ENCODE measurements at places on chromosomes 3 and 15. TPM values are rescaled to one million over a fixed set of nuclear protein-coding genes. Genes with fewer than 3 reads are reported as not detected.

Gene SUSD5
- total RNA-seq, result 4.4 TPM

DNA sequence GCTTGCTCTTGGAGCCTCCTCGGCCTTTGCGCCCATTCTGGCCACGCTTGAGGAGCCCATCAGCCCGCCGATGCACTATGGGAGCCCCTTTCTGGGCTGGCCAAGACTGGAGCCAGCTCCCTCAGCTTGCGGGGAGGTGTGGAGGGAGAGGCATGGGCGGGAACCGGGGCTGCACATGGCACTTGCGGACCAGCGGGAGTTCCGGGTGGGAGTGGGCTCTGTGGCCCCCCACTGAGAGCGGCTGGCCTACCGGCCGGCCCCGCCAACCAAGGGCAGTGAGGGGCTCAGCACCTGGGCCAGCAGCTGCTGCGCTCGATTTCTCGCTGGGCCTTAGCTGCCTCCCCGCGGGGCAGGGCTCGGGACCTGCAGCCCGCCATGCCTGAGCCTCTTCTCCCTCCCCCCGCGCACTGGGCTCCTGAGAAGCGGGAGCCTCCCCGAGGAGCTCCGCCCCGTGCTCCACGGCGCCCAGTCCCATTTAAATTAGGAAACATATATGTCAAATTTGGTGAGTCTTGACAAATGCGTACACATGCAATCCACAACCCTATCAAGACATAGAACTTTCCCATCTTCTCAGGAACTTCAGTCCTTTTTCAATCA, 97.6 kb upstream of the CNTN3 start:
- DNase-seq, result no peak
- no peaks in the 10 kb centered on the region for H3K4me1 ChIP-seq
- H3K27ac ChIP-seq, result no peak overlapping the region
- no peaks in the 10 kb centered on the region for H3K27me3 ChIP-seq

- H3K4me3 ChIP-seq, result no peak overlapping the region
- no peak for DNase-seq
- no peaks in the 10 kb centered on the region for H3K27me3 ChIP-seq
- H3K4me1 ChIP-seq, result no peaks in the 10 kb centered on the region
- H3K27ac ChIP-seq, result no peak overlapping the region
These were observed 137.6 kb upstream of the TOPAZ1 start for GRCh38 chr3:44104043-44104442.

GRCh38 chr3:106103383-106103782, 234.6 kb upstream of the CBLB start:
- H3K27ac ChIP-seq, result no peak overlapping the region
- H3K27me3 ChIP-seq, result no peaks in the 10 kb centered on the region
- H3K4me1 ChIP-seq, result no peaks in the 10 kb centered on the region
- no peaks in the 10 kb centered on the region for H3K36me3 ChIP-seq

DNA sequence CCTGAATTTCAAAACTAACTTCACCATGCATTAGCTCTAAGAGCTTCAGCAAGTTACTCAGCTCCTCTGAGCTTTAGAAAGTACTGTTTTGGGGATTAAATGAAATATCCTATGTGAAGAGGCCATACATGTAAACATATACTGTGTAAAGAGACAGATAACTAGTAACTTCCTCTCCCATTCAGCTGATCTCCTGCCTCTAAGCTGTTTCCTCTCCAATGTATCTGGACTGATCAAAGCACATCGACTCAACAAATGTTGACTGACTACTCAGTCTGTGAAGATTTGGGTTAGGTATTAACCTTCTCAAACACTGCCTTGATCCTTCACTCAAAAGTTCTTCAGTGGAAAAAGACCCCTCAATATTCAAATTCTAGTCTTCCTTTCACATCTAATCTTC, 82.0 kb downstream of the BOC start:
- H3K4me3 ChIP-seq, result no peak overlapping the region
- no peaks in the 10 kb centered on the region for H3K4me1 ChIP-seq
- no peaks in the 10 kb centered on the region for H3K36me3 ChIP-seq

DNA sequence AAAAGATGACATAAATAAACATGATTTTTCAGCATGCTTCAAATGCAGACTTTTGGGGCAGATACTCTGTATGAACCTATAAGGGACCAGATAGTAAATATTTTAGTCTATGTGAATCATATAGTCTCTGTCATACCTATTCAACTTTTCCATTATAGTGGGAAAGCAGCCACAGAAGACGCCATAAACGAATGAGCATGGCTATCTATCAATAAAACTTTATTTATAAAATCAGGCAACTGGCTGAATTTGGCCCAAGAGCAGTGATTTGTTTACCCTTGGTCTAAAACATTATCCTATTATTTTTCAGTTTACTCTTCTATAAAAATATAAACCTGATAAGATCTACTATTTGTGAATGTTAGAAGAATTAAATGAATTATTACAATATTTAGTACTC, 25.9 kb upstream of the VEPH1 start:
- H3K4me3 ChIP-seq, result no peak overlapping the region
- no peak overlapping the region for H3K27ac ChIP-seq
- H3K27me3 ChIP-seq, result no peaks in the 10 kb centered on the region
- DNase-seq, result no peak

- no peaks in the 10 kb centered on the region for H3K27me3 ChIP-seq
- H3K4me1 ChIP-seq, result no peaks in the 10 kb centered on the region
- no peaks in the 10 kb centered on the region for H3K36me3 ChIP-seq
- peak; percentile 19 for DNase-seq
These were observed 11.8 kb downstream of the SAMD7 start for GRCh38 chr3:169923189-169923588.

Gene MPI
- 31.8 TPM for total RNA-seq

DNA sequence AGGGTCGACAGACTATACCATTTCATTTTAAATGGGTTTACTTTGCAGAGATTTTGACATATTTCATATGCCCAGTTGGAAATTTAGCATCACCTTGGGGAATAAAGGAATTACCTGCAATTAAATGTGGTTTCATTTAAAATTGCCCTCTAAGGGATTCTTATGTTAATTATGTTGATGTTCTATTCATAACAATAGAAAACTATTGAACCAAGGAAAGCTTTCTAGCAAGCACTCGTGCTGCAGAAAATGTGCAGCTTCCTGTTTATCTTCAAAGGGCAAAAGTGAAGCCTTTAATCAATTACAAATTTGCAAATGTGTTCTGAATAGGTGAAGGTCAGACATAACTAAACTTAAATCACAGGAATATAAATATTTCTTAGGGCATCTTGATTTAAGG, 352.1 kb downstream of the CHST2 start:
- no peaks in the 10 kb centered on the region for H3K27me3 ChIP-seq
- no peak overlapping the region for H3K27ac ChIP-seq
- H3K4me1 ChIP-seq, result no peaks in the 10 kb centered on the region
- DNase-seq, result no peak

DNA sequence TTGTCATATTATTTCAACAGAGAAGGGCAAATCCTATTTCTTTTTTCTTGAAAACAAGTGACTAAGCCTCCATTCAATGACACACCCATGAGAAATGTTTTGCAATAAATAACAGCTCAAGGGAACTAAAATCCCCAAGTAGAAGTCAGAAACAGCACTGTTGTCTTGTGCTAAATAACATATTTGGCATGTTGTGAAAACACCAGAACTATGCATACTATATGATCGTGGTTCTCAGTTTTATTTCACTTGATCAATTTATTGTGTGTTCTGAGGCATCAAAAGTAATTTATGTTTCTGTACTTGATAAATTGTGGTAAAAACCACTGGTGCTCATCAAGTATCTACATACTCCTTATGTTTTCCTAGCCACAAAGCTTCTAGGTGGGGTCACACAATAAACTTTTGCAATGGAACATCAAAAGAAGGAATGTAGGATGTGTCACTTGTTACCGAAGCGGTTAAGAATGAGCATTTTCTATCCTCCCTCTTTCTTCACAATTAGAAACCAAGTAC, 691.7 kb upstream of the CBLB start:
- no peak for DNase-seq
- H3K4me1 ChIP-seq, result no peaks in the 10 kb centered on the region
- no peak overlapping the region for H3K4me3 ChIP-seq
- H3K36me3 ChIP-seq, result no peaks in the 10 kb centered on the region

Gene LXN
- 25.3 TPM for total RNA-seq

DNA sequence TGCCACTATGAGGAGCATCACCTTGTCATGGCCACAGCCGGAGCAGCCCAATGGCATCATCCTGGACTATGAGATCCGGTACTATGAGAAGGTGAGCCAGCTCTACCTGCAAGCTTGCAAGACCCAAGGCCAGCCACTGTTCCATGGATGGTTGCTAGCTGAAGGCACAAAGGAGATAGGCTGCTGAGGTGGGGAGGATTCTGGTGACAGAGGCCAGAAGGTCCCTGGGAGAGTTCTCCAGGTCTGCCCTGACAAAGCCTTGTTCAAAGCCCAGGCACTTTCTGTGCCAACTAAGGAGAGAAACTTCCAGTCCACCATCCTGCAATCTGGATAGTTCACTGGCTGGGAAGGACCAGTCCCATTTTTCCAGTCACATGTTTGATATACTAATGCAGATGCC, 359.1 kb downstream of the EPHB1 start:
- no peak overlapping the region for H3K4me3 ChIP-seq
- H3K36me3 ChIP-seq, result no peaks in the 10 kb centered on the region
- no peak overlapping the region for H3K27ac ChIP-seq
- H3K27me3 ChIP-seq, result no peaks in the 10 kb centered on the region
- no peaks in the 10 kb centered on the region for H3K4me1 ChIP-seq

GRCh38 chr3:70771426-70772147, 459.1 kb upstream of the MDFIC2 start:
- H3K27me3 ChIP-seq, result no peaks in the 10 kb centered on the region
- DNase-seq, result no peak
- H3K27ac ChIP-seq, result no peak overlapping the region
- no peaks in the 10 kb centered on the region for H3K4me1 ChIP-seq

DNA sequence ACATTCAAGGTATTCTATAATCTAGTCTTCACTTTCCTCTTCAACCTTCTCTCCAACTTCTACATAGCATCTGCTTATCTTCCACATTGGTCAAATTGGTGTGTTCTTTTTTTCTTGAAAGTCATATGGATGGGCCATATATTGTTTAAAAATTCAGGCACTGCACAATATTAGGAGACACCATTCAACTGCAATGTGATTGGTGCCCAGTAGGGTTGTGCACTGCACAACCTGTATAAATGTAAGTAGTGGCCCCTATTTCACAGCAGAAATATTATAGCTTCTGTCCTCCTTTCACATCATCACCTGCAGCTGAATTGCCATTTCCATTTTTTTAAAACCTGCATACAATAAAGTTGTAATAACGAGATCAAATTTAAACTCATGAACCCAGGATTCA, 18.1 kb upstream of the GOLIM4 start:
- no peaks in the 10 kb centered on the region for H3K4me1 ChIP-seq
- no peak for DNase-seq
- no peak overlapping the region for H3K4me3 ChIP-seq
- H3K36me3 ChIP-seq, result no peaks in the 10 kb centered on the region

- DNase-seq, result no peak
- no peak overlapping the region for H3K27ac ChIP-seq
- no peak overlapping the region for H3K4me3 ChIP-seq
- no peaks in the 10 kb centered on the region for H3K4me1 ChIP-seq
- H3K27me3 ChIP-seq, result no peaks in the 10 kb centered on the region
These were observed 3.1 kb upstream of the LPCAT4 start for GRCh38 chr15:34370129-34370528.

Gene SCN11A
- total RNA-seq, result not detected

GRCh38 chr15:83850015-83850414, 196.1 kb downstream of the ADAMTSL3 start:
- H3K4me3 ChIP-seq, result no peak overlapping the region
- H3K27ac ChIP-seq, result peak overlapping the region; percentile 46
- no peak for DNase-seq
- H3K4me1 ChIP-seq, result no peaks in the 10 kb centered on the region
- H3K36me3 ChIP-seq, result no peaks in the 10 kb centered on the region

DNA sequence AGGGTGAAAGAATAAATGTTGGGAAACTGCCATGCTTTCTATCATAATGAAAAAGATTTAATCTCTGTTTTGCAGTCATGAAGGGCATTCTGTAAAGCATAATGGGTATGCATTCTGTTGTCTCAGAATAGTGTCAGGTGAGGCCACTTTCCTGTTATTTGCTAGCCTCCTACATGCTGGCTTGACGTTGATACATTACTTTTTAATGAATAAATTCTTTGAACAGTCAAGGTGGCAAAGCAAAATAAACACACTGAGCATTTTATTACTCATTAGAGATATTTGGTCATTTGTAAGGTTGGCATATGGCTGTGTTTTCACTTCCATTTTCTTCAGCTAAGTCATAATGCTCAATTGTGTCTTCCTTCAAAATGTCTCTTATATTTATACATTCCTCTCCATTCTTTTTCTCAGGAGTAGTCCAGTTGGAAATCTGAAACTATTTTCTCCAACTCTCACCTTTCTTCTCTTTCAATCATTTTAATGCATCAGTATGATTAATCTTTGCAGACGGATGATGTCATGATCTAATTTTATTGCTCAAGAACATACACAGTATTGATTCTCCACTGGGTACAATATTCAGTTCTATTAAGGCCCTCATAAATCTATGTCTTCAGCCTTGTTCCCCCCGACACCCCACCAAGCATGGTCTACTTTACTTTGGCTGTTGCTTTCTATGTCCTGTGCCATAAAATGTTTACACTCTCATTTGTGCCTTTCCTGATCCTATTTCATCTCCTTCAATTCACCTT, 290.7 kb downstream of the GBE1 start:
- no peak overlapping the region for H3K27ac ChIP-seq
- H3K27me3 ChIP-seq, result no peaks in the 10 kb centered on the region
- H3K4me3 ChIP-seq, result no peak overlapping the region
- no peaks in the 10 kb centered on the region for H3K36me3 ChIP-seq

DNA sequence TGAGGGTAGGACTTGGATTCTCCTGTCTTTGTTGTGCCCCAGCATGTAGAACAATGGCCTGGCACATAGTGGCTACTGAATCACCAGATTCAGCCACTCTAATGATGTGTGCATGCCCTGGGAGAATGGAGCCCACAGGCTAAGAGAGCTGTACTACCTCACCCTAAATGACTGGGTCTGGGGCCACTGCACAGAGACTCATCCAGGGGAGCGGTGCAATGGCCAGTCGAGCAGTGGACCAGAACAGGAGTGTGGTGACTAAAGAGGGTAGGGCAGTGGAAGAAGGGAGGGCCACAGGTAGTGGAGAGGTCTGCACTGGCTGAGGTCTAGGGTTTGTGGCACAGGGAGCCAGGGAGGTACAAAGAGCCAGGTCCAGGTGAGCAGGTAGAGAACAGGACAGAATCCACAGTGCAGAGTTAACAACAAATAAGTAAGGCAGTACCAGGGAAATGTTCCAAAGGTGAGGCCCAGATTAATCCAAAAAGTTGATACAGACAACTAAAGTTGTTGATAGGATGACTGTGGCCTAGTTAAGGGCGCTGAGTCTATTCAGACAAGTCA, 142.7 kb upstream of the ATP11B start:
- no peaks in the 10 kb centered on the region for H3K27me3 ChIP-seq
- H3K36me3 ChIP-seq, result no peaks in the 10 kb centered on the region
- no peaks in the 10 kb centered on the region for H3K4me1 ChIP-seq
- no peak overlapping the region for H3K27ac ChIP-seq
- no peak for DNase-seq
- H3K4me3 ChIP-seq, result no peak overlapping the region

Measured in uterus (tissue), 4 donors.